ENCODE measurements at places on chromosomes 13 and 19.
A peak's percentile ranks its signal among the peaks of the same experiment; 100 is the strongest.

GRCh38 chr13:68872338-68872737, 1235.3 kb upstream of the ATXN8OS start:
- no peak for DNase-seq

DNA sequence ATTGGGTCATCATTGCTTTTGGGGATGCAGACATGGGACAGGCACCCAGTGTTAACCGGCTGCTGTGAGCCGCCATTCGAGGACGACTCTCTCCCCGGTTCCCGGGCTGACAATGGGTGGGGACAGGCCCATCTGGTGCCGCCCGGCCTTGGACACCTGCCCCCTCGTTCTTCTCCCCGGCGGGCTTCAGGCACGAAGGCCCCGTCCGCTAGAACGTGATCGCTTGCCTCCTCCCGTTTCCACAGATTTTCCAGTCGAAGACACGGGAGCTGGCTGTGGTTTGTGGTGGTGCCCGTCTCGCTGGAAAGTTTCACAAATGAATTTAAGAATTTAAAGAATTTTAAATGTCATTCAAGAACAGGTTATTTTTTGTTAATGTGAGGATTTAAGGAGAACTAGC, 2.0 kb downstream of the PALM start:
- no peak for DNase-seq

DNA sequence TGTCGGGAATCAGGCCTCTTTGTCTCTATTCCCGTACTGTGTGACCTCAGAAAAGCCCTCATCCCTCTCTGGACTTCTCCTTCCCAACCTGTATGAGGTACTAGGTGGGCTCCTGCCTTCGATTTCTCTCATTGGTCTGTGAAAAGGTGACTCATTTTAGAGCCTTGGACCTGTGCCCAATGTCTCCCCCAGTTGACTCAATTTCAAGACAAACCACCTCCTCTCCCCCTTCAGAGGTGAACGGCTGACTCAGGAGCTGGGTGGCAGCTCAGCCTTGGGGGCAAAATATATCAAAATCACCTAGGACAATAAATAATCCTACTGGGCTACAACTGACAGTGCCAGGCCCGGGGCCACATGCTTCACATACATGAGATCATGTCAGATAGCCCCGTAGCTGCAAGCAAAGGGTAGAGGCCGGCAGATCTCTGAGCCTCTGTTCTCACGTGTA, 630 bp downstream of the COQ8B start:
- DNase-seq, result peak; percentile 90

DNA sequence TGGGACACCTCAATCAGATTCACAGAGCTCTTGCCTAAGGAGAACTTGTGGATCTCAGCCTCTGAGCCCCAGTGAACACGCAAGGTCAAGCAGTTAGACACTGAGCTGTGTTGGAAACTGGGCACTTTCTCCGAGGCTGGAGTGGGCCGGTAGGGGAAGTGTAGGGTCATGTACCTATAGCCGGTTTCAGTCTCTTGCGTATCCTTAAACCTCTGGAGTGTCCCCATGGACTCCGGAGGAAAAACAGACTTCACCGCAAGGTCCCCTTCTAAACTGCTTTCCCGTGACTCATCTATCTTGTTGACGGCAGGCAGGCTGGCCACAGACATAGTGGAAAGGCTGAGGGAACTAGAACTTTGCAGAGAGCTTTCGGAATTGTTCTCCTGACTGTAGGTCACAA, 11.3 kb downstream of the IQCN start:
- no peak for DNase-seq

DNA sequence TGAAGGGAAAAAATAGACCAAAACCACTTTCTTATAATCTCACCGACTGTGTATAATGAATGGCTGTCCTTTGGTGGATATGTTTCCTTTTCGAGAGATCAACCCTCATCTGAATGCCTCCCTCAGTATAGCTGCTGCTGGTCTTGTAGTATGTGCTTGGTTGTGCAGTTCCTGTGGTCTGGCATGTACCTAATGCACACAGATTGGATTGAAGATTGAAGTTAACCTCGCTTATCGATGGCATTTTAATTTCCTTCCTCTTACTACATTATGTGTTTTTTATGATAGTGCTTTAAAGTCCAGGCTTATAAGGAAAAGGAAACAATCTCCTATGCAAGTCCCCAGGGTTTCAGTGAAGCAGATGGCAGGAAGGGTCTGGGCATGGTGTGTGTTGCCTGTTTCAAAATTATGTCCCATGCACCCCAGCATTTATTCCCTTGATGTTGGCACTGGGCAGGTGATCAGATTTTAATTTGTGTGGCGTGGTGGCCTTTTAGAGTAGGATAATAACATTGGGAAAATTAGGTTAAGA, 334.1 kb downstream of the SHISA2 start:
- no peak for DNase-seq

GRCh38 chr13:63149375-63149774, 1733.7 kb upstream of the PCDH20 start:
- DNase-seq, result no peak

DNA sequence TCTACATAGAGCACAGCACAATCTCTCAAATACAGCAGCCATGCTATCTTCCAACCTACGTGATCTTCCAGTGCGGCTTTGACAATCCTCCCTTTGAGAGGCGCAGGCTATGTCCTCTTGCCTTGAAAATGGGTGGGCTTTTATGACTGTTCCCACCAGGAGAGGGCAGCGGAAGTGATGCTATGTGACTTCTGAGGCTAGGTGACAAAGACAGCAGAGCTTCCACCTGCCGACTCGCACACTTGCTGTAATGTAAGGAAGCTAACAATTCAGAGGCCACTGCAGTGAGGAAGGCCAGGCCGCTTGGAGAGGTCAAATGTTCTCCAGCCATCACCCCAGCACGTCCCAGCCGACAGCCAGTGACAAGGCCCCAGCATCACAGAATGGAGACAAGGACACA, 65.8 kb downstream of the MRPL57 start:
- DNase-seq, result no peak

DNA sequence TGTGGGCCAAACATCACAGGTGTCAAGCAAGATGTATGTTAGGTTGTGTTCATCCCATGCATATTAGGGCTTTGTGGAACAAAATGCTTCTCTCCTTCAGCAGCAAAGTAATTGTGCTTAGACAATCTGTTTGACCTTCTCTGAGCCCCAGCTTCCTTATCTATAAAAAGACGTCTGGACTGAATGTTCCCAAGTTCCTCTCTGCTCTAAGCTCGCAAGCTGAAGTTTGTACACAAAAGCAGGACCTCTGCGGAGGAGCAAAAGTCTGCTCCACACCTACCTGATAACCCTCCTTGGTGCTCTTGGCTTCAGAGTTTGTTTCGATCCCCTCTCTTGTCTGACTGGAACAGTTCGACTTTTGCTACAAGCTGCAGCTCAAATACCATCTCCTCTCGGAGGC, 95.7 kb upstream of the UBL3 start:
- no peak for DNase-seq

- peak; percentile 8 for DNase-seq
Measured at GRCh38 chr13:42354241-42355091, 82.5 kb downstream of the AKAP11 start.

Data from endothelial cell of umbilical vein (primary cell).